Large intestine (tissue), 12 donors: ENCODE measurements at places on chromosomes 3 and 15. TPM values are rescaled to one million over a fixed set of nuclear protein-coding genes. Genes with fewer than 3 reads are reported as not detected.
A peak's percentile ranks its signal among the peaks of the same experiment; 100 is the strongest.

SCAMP5 gene
- polyA plus RNA-seq: 31.6 TPM

MCCC1 gene
- 29.1 TPM for polyA plus RNA-seq

DNA sequence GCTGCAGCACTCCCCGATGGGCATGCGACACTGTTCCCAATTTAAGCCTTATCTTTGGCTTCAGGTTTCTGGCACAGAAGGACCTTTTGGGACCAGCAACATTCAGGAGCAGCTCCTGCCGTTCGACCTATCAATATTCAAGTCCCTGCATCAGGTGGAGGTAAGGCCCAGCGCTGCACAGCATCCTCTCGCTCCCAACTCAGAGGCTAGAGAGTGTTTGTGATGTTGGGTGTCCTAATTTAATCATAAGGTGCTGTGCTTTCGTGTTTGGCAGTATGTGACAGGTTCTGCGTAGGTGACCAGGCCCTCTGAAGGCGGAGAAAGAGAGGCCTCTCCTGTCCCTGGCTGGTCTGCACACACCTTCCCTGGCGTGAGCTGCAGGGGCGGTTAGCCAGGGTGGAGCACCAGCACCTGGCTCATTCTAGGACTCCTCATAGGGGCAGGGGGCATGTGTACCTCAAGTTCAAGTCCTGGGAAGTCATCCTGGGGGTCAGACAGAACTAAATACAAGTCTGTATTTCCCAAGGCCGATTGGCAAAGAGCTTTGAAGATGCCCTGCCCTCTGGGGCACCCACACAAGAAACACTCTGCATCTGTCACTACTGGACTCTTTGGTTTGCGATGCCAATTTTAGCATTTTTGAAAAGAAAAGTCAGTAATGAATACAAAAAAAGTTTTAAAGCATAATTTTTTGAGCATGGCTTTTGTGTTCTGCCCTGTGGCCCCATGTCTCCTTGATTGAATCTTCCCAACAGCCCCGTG, 17.0 kb downstream of the NISCH start:
- DNase-seq: no peak
- H3K4me1 ChIP-seq: no peaks in the 10 kb centered on the region
- peaks cover 78% of the 10 kb centered on the region for H3K36me3 ChIP-seq
- no peak overlapping the region for H3K27ac ChIP-seq
- no peak overlapping the region for H3K4me3 ChIP-seq

DNA sequence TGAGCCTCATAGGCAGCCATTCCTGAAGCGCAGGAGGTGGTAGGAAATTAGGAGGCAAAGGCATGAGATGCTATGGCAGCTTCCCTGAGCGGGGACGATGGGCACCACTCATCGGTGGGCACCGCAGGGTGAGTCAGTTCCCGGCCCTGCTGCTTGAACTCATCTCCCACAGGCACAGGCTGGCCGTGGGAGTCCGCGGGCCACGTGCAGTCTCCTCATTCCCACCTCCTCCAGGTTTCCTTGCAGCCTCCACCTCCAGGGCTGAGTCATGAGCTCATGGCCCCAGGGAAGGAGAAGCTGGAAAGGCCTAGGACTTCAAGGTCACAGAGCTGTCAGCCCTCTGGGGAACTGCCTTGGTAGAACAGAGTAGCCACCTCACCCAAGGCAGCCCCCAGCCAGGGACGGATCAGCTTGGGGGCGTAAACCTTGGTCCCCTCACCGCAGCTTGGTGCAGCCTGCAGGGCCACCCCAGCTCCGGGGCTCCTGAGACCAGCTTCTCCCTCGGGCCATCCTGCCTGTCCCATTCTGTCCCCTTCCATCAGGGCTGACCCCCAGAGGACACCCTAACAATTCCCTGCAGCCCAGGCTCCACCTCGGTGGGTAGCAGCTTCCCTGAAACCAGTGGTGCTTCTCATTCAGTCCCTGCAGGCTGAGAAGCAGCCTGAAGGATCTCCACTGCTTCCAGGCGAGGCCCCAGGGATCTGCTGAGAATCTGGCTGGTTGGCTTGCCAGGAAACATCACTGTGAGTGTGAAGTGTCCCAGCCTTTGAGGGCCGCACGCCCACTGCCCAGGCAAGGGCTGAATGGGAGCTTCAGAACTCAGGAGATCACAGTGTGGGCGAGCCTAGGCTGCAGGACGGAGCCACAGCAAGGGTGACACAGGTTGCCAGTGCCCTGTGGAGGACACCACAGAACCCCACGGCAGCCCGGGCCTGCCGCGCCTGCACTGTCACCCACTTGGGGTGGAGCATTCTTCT, 150.7 kb upstream of the MEF2A start:
- no peak overlapping the region for H3K4me3 ChIP-seq
- no peak overlapping the region for H3K27ac ChIP-seq
- no peaks in the 10 kb centered on the region for H3K4me1 ChIP-seq

- no peaks in the 10 kb centered on the region for H3K4me1 ChIP-seq
- peaks cover 5% of the 10 kb centered on the region for H3K27me3 ChIP-seq
- H3K36me3 ChIP-seq: no peaks in the 10 kb centered on the region
- H3K4me3 ChIP-seq: no peak overlapping the region
- H3K27ac ChIP-seq: no peak overlapping the region
These were observed 558.8 kb upstream of the ADAMTS9 start for GRCh38 chr3:65246561-65246960.

GRCh38 chr15:20353966-20354883, 187.4 kb downstream of the GOLGA6L6 start:
- no peaks in the 10 kb centered on the region for H3K27me3 ChIP-seq
- H3K36me3 ChIP-seq: no peaks in the 10 kb centered on the region
- no peak for DNase-seq
- no peak overlapping the region for H3K4me3 ChIP-seq
- H3K27ac ChIP-seq: no peak overlapping the region

DNA sequence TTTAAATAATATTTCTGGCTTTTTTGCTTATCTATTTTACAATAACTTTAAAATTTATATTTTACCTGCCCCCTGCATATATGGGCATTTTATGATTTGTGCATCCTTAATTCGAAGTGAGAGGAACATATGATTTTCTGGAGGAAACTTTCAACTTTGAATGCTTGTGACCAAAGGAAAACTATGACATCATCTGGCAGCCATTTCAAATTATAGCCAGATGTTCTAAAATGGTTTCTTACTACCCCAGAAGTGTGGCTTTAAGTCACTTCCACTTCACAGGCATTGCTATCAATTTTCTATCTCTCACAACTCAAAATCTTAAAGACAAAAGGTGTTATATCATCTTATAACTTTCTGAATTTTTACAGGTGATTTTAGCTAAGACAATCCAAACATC, 508.8 kb downstream of the RBMS3 start:
- no peaks in the 10 kb centered on the region for H3K27me3 ChIP-seq
- no peaks in the 10 kb centered on the region for H3K36me3 ChIP-seq
- H3K27ac ChIP-seq: no peak overlapping the region
- H3K4me3 ChIP-seq: no peak overlapping the region

ADAMTS9 gene
- polyA plus RNA-seq: 15.4 TPM

GRCh38 chr3:153370680-153371079, 208.7 kb downstream of the RAP2B start:
- no peaks in the 10 kb centered on the region for H3K27me3 ChIP-seq
- DNase-seq: no peak
- no peak overlapping the region for H3K27ac ChIP-seq
- H3K4me3 ChIP-seq: no peak overlapping the region
- no peaks in the 10 kb centered on the region for H3K4me1 ChIP-seq

DNA sequence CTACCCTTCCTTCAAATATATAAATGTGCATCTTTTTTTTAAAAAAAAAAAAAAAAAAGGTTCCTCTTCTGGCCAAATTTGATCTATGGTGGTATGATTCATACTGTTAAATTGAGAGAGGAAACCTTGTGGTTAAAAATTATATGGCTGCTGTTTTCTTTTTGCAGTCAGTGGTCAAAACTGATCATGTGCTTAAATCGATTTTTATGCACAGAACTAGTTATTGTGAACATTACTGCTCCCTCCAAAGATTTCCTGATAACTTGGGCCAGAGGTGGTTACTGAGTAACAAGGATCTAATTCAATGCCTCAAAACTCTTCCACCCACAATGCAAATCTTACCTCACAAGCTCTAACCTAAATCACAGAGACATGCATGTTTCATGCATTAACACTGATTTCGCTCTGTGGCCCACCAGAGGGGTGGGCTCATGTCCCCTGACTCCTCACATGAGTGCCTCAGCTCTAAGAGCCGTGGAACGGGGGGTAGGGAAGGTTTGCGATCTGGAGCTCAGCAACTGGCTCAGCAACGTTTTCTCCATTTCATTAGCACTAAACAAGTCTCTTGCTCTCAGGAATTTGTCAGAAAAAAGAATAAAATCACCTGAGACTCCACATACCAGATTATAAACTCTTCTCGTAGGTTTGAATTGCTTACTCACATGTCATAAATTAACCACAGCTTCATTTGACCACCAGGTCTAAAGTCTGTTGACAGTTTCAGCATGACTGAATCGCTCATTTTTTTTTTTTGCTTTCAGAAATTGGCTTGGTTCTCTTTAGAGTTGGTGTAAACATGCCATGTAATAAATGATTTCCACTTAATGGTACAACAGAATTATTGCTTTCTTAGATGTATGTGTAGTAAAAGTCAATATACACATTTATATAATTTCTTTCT, 280.4 kb downstream of the CD47 start:
- peak; percentile 44 for DNase-seq
- peaks cover 13% of the 10 kb centered on the region for H3K36me3 ChIP-seq
- no peaks in the 10 kb centered on the region for H3K27me3 ChIP-seq
- H3K4me1 ChIP-seq: peaks cover 4% of the 10 kb centered on the region

GRCh38 chr3:101117465-101117864, 124.2 kb upstream of the ABI3BP start:
- no peak for DNase-seq
- H3K27me3 ChIP-seq: no peaks in the 10 kb centered on the region
- no peak overlapping the region for H3K4me3 ChIP-seq
- H3K27ac ChIP-seq: no peak overlapping the region
- no peaks in the 10 kb centered on the region for H3K36me3 ChIP-seq
- H3K4me1 ChIP-seq: no peaks in the 10 kb centered on the region

DNA sequence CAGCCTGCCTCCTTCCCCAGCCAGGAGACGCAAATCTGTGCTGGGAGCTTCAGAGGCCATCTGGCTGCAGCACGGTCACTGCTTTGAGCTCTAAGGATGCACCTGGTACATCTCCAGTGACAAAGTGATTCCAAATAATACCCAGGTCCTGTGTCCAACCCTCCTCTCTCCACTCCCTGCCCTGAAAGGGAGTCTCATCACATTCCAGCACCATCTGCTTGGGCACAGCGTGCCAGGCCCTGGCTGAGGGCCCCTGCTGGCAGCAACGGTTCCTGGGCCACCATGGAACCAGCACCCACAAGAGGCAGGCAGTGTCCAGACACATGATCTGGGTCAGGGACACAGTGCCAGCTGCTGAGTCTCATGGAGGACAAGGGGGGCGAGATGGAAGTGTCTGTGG, 81.3 kb downstream of the MTHFS start:
- H3K4me1 ChIP-seq: no peaks in the 10 kb centered on the region
- no peak for DNase-seq
- H3K27me3 ChIP-seq: no peaks in the 10 kb centered on the region

DNA sequence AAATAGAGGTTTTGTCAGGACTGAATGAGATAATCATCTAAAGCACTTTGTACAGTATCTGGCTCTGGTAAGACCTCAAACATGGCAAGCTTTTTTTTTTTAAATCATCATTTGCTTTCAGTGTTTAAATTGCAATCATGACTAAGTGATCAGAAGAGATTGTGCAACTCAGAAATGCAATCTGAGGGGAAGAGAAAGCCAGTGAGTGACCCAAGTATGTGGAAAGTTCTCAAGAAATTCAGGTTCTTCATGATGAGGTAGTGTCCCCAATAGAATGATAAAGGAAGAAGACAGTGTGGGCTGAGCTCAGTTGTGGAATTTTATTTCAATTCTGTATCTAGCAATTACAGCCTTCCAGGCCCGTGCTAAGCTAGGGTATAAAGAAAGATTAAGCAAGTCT, 132.2 kb upstream of the TBC1D5 start:
- no peak overlapping the region for H3K4me3 ChIP-seq
- H3K27ac ChIP-seq: no peak overlapping the region
- H3K27me3 ChIP-seq: no peaks in the 10 kb centered on the region
- no peak for DNase-seq
- H3K36me3 ChIP-seq: no peaks in the 10 kb centered on the region

GPR15 gene
- 0.24 TPM for polyA plus RNA-seq

DNA sequence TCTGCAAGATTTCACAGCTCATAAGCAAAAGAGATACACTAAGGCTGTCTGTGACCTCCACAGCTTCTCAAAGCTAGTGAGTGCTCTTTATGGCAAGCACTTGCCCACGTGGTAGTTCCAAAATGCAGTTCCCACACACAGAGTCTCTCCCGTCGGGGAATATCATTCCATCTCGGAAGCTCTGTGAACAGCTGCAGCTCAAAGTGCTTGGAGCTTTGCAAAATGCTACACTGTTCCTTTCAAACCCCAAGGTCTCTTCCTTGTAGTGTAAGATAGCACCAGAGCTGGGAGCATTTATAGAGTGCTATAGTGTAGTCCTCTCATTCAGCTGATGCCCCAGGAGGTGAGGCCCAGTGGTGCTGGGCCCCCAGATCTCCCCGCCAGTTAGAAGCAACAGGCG, 36.1 kb downstream of the ST6GAL1 start:
- H3K27me3 ChIP-seq: no peaks in the 10 kb centered on the region
- H3K4me3 ChIP-seq: no peak overlapping the region
- H3K36me3 ChIP-seq: peaks cover 2% of the 10 kb centered on the region
- no peaks in the 10 kb centered on the region for H3K4me1 ChIP-seq
- DNase-seq: no peak

DNA sequence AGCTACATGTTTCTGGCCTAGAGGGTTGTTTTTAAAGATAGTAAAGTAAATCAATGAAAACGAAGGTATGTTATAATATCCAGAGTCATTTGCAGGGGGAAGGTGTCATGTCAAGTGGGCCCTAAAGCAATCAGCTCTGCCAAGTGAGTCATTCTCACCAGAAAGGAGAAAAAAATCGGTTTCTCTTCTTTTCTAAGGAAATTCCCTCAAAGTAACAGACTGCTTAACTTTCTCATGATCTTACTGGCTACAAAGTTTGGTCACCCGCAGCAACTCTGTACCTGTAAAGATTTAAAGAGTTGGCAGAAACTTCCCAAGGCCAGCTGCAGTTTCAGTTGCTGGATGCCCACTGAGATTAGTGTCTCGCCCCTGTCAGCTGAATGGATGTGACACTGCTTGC, 5.5 kb upstream of the FSIP1 start:
- H3K4me1 ChIP-seq: peaks cover 5% of the 10 kb centered on the region
- H3K36me3 ChIP-seq: no peaks in the 10 kb centered on the region
- DNase-seq: no peak
- no peak overlapping the region for H3K4me3 ChIP-seq

RPP25 gene
- polyA plus RNA-seq: 6.2 TPM
